Neural progenitor cell (in vitro differentiated cells): ENCODE measurements at places on chromosomes 4 and X.

DNA sequence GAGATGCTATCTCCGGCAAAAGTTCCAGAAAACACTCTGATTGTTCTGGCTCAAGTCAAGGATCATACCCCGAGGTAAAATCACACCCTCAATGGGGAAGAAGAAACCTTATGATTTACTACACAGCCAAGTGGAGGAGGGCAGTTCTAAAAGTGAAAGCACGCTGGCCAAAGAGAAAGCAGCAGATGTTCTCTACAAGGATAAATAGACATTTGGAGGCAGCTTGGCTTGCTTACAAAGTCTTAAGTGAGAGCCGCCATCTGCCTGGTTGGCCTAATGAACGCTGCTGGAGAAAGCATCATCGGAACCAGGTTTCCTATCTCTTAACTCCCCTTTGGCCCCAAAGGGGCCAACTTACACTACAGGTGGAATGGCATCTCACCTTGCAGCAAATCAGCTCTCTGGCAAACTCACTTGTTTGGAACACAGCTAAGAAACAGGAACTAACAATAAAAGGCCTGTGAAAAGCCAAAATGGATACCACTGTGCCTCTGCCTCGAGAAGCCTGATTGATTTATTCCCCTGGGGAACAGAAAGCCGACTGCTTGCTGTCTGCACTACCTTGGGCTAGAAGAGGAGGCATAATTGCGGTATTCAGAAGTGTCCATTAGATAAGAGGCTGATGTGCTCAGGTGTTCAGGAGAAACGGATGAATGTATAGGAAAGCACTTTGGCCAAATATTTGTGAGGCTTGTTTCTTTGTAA, 22.8 kb downstream of the FRAS1 start:
- no peak for DNase-seq

GRCh38 chrX:123185721-123186120, 1.6 kb downstream of the GRIA3 start:
- DNase-seq, result no peak

GRCh38 chr4:71549516-71550160, 210.8 kb downstream of the SLC4A4 start:
- DNase-seq, result no peak

DNA sequence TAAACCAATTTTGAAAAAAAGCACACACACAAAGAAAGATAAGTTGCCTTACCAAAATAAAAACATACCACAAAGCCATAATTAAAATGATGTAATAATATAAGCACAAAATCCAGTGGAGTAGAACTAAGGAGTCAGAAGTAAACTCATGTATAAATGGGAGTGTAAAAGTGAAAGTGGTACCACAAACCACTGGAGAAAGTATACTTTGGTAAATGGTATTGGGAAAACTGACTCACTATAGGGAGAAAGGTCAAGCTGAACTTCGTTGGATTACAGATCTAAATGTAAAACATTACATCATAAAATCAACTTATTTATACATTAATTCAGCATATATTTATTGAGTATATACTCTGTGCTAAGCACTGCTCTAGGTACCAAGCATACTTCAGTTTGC, 46.3 kb upstream of the HHIP start:
- no peak for DNase-seq

- no peak for DNase-seq
Measured at GRCh38 chr4:156537286-156537685, 434.3 kb downstream of the PDGFC start.

- DNase-seq, result no peak
Measured at GRCh38 chrX:5474282-5474681, 754.4 kb downstream of the NLGN4X start.

DNA sequence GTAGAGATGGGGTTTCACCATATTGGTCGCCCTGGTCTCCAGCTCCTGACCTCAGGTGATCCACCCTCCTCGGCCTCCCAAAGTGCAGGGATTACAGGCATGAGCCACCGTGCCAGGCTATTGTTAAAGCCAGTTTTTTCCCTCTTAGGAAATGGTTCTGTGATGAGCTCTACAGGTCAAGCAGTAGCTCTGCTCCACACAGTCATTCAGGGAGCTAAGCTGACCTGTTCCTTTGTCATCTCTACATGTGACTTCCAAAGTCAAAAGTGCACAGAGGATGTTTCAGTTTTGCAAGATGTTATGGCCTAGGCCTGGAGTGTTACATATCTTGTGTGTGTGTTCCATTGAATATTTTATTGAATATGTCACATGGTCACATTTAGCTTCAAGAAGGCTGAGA, 11.4 kb downstream of the MCUB start:
- DNase-seq, result no peak
